ENCODE measurements at places on chromosomes 2 and 18.

- DNase-seq = peak; percentile 73
Observed at GRCh38 chr2:172927641-172928357, 147.8 kb upstream of the MAP3K20 start.

- no peak for DNase-seq
Observed at GRCh38 chr18:3689091-3689490, 239.1 kb downstream of the TGIF1 start.

- no peak for DNase-seq
Observed at GRCh38 chr2:134397146-134397896, 143.4 kb downstream of the MGAT5 start.

- DNase-seq = no peak
Observed at GRCh38 chr2:150689590-150689989, 202.1 kb upstream of the RND3 start.

DNA sequence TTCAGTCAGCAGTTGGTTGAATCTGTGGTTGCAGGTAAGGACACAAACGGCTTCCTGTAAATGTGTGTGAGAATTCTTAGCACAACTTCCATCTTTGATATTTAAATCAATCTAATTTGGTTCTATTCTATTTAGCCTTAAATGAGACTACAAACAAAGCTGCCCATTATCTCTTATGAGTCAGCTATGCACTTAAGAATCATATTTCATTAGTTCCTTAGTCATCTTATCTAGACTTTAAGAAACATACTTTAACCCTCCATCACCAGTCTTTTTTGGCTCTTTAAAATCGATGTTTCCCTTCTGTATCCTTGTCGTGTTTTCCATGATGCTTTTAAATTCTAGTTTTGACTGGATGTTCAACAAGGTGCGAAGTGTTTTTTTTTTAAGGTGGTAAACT is 114.4 kb upstream of the TMEM200C start:
- DNase-seq = no peak

- no peak for DNase-seq
Observed at GRCh38 chr2:234459401-234460009, 37.4 kb downstream of the ARL4C start.

- DNase-seq = no peak
Observed at GRCh38 chr18:44629406-44629805, 51.3 kb upstream of the SETBP1 start.

DNA sequence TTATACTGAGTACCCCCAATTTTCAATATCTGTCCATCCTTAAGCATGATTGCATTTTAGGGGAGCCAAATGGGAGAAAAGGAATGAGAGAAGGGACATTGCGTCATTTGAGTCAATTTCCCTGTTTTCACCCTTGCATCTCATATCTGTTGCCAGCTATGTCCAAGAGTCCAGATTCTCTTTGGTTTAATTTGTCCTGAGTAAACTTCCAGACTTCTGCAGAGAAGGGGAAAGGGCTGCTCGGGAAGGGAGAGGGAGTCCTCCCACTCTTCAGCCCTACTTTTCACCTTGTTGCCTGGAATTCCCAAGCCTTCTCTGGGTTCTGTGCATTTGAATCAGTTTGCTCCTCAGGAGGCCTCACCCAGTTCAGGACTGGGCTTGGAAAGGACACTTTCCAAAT is 16.5 kb downstream of the GREB1 start:
- no peak for DNase-seq

DNA sequence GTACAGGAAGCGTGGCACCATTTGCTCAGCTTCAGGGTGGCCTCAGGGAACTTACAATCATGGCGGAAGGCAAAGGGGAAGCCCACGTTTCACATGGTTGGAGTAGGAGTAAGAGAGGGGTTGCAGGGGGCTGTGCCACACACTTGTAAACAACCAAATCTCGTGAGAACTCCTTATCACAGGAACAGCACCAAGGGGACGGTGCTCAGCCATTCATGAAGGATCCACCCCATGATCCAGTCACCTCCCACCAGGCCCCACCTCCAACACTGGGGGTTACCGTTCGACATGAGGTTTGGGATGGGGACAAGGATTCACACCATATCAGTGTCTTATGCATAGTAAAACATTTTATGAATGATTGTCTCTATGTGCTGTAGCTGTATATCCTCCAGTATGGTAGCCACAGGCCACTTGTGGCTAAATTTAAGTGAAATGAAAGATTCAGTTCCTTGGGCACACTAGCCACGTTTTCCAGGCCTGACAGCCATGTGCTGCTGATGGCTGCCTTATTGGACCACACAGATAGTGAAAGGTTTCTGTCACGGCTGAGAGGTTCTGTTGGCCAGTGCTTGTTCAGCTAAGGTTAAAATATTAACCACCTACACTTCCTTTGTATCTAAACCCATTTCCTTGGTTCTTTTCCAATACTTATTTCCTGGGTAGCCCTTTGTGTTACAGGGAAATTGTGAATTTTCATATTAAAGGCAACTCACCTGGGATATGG is 77.3 kb downstream of the AGAP1 start:
- DNase-seq = no peak

- no peak for DNase-seq
Observed at GRCh38 chr2:128396946-128397345, 78.3 kb upstream of the HS6ST1 start.

- no peak for DNase-seq
Observed at GRCh38 chr2:66170744-66171330, 264.1 kb upstream of the MEIS1 start.

DNA sequence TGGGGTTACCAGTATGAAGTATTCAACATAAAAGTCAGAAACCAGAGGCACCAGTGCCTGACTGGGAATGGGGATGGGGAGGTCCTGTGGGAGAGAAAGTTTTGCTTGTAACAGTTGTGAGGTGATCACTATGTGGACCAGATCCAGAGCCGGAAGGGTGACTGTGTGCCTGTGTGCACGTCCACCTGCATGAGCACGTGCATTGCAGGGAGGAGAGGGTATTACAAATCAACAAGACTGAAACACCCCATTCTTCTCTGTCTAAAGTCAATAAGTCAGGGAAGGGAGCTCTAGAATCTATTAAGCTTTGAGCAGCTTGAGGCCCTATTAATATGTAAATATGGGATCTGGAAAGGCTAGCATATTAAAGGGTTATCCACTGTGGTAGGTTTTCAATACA is 241.0 kb upstream of the ACVR2A start:
- no peak for DNase-seq

- no peak for DNase-seq
Observed at GRCh38 chr2:53856272-53856671, 3.5 kb downstream of the GPR75 start.

DNA sequence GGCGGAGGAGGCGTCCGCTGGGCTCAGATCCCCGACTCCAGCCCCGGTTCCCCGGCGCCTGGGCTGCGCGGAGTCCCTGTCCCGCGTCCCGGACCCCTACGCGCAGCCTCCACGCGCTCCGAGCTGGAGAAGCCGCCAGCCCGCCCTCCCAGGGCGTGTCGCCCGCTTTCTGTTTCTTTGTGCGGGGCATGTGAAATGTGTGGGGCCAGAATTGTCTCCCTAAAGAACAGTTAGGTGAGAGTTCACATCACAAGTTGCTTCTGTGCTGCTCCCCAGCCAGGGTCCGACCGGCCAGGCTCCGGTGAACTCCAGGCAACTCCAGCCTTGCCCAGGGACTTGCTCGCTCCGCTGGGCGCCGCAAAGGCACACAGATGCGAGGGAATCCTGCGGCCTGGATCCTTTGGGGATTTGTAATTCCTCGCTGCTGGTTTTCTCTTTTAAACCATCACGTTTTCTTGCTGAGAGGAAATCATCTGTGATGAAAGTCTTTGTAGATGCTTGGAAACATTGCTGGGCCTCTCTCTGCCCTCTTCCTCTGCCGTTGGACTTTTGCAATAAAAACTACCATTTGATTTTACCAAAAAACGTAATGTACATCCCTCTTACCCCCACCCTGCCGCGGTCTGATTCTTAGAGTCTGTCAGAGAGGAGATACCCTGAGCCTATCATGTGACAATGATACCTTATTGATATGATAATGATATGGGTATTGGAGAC is 631 bp downstream of the GYPC start:
- DNase-seq = no peak

- DNase-seq = no peak
Observed at GRCh38 chr2:218129458-218130135, 3.8 kb downstream of the CXCR2 start.

- DNase-seq = no peak
Observed at GRCh38 chr2:12624905-12625598, 91.7 kb upstream of the TRIB2 start.

GRCh38 chr2:104752504-104752903 is 101.4 kb upstream of the POU3F3 start:
- DNase-seq = no peak

DNA sequence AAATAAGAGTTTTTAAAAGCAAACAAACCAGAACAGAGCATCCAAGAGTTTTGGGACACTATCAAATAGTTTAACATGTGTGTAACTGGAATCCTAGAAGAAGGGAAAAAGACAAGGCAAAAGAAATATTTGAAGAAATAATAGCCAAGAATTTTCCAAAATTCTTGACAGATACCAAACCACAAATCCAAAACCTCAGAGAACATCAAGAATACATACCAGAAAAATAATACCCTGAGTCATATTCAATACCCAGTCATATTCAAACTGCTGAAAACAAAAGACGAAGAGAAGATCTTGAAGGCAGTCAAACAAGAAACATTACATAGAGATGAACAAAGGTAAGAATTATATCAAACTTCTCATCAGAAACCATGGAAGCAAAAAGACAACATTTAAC is 22.9 kb downstream of the INO80C start:
- no peak for DNase-seq

DNA sequence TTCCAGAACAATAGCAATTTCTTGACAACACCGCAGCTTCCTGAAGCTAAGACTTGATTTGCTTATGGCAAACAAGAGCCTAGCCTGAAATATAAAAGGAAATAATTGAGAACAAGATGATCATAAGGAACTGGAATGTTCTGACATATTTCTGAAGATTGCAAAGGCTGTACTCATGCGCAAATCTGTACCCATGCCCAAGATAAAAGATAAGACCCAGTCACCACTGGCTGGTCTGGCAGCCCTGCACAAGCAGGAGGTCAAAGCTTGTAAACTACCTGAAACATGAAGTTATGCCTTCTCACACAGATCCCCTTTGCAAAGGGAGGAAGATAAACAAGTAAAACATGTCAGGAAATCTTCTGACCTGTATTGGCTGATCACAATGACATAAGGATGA is 160.8 kb upstream of the GYPC start:
- no peak for DNase-seq

- no peak for DNase-seq
Observed at GRCh38 chr2:235958931-235959410, 209.2 kb downstream of the GBX2 start.

- no peak for DNase-seq
Observed at GRCh38 chr18:46054956-46055837, 16.9 kb downstream of the PSTPIP2 start.

DNA sequence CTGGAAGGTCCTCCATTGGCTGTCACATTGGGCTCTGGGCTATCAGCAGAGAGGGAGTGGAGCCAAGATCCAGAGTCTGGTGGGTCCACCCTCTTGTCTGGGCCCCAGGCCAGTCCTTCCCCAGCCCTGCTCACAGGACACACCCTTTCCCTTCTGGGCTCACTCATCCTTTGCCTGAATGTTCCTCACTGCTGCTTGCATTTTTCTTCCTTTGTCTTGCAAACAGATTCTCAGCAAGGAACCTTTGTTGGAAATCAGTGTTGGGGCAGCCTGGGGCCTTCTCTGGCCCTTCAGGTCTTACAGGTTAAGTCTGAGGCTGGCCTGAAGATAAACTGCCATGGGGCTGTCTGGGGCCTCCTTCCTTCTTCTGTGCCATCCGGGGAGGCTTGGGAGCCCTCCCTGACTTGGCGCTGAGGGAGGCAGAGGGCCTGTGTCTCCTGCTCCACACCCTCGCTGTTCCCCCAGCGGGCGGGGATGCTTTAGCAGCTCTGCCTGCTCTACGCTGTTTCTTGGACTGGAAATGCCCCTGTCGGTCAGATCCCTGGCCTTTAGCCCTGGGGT is 11.5 kb upstream of the CELF4 start:
- DNase-seq = no peak

DNA sequence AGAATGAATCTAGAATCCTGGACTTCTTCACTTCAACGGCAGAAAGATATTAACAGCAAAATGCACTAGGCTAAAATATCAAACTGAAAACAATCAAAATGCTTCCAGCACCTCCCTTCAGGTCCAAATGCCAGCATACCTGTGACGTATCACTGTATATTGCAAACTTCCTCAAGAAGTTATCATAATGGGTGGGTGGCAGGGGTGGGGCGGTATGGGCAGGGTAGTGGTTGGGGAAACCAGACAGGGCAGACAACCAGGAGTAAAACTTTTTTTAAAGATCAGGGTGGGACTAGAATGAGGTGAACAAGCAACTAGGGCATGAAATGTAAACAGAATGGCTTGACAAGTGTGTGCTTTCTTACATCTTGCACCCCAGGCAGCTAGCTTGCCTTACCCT is 140.9 kb downstream of the SATB2 start:
- DNase-seq = no peak

- no peak for DNase-seq
Observed at GRCh38 chr2:53969968-53970723, 647 bp downstream of the PSME4 start.

DNA sequence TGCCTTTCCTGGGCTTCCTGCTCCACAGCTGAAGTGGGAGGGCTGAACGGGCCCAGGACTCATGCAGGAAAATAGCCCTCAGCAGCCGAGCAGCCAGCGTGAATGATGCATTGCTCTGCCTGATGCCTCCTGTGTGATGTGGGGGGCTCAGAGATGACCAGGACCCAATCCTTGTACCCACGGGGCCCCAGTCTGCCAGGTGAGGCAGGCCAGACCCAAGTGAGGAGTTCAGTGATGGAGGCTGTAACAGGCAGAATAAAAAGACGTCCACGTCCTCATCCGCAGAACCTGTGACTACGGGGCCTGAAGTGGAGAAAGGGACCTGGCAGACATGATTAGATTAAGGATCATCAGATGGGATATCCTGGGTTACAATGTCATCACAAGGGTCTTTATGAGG is 194.9 kb upstream of the HDAC4 start:
- DNase-seq = no peak

DNA sequence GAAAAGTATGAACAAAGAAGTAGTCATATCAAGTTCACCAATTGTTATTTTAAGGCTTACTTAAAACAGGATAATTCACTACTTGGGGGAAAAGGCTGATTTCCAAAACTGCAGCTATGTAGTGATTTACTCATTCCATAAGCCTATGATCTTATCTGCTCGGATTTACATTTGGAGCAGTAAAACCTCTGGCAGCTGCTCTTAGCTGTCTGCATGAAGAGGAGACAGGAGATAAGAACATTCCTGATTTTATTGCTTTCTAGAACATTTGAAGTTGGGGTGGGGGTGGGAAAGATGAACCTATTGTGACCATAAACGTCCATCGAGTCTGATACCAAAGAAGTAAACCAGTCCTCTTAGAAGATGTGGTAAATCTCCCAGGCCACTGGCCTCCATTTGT is 120.9 kb downstream of the MMADHC start:
- no peak for DNase-seq

- DNase-seq = no peak
Observed at GRCh38 chr2:96895032-96895745, 25.3 kb upstream of the SEMA4C start.

DNA sequence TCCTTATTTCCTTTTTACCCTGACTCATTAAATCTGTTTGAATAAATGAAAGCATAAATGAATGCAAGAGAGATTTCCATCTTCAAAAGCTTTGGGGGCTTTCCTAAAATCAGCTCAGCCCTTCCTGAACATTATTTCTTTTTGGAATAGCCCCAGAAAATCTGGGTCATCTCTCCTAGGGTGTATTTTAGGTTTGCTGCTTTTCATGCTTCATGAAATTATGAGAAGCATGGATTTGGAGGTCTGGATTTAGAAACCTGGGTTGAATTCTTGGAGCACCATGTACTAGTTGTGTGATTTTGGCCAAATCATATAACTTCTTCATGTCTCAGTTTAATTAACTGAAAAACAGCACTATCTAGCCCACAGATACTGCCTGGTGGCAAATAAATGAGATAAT is 24.0 kb upstream of the PELI1 start:
- no peak for DNase-seq
